SJCRH30 (cell line): ENCODE measurements at places on chromosomes 4 and X.
A peak's percentile ranks its signal among the peaks of the same experiment; 100 is the strongest.

- no peak for DNase-seq
Measured at GRCh38 chrX:109218761-109219160, 263.1 kb downstream of the GUCY2F start.

DNA sequence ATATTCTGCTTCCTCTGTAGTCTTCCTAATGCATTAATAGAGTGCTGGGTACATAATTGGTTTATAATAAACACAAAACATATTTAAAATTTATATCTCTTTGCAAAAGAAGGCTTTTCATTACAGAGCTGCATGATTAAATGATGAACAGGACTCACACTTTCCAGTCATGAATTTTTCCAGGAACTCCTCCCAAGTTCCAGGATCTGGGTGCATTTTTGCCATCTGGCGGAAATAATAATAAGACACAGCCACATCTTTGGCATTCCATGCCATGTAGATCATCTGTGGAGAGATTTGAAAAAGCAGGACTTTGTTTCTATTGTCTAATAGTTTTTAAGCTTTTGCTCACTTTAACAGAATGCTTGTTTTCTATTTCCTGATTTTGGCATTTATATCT, 40.2 kb upstream of the SULT1B1 start:
- no peak for DNase-seq

GRCh38 chr4:169115897-169116254, 105.8 kb upstream of the CBR4 start:
- no peak for DNase-seq

- DNase-seq: peak; percentile 31
Measured at GRCh38 chr4:153204728-153205648, 745 bp downstream of the TRIM2 start.

- DNase-seq: no peak
Measured at GRCh38 chr4:100786481-100786880, 268.7 kb upstream of the EMCN start.

- DNase-seq: no peak
Measured at GRCh38 chr4:120812216-120812615, 110.3 kb downstream of the PRDM5 start.

DNA sequence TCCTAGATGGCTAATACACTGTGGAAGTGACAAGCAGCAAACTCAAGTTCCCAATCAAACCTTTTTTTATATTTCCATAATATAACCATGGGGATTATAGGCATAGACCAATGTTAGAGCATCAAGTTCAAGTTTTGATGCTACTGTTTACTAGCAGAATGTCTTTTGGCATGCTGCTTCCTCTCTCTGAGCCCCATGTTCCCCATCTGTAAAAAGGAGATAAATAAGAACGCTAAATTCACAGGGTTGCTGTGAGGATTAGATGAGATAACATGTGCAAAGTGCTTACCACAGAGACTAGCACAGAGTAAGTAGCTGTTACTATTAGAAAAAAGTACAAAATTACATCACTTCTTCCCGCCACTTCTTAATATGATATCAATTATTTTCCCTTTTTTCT, 18.0 kb downstream of the MBNL3 start:
- DNase-seq: no peak

- DNase-seq: no peak
Measured at GRCh38 chrX:19611636-19612376, 96.5 kb upstream of the MAP3K15 start.

GRCh38 chr4:158350161-158350560, 139.9 kb downstream of the TMEM144 start:
- DNase-seq: no peak

- DNase-seq: no peak
Measured at GRCh38 chr4:113625902-113626301, 135.6 kb downstream of the CAMK2D start.

DNA sequence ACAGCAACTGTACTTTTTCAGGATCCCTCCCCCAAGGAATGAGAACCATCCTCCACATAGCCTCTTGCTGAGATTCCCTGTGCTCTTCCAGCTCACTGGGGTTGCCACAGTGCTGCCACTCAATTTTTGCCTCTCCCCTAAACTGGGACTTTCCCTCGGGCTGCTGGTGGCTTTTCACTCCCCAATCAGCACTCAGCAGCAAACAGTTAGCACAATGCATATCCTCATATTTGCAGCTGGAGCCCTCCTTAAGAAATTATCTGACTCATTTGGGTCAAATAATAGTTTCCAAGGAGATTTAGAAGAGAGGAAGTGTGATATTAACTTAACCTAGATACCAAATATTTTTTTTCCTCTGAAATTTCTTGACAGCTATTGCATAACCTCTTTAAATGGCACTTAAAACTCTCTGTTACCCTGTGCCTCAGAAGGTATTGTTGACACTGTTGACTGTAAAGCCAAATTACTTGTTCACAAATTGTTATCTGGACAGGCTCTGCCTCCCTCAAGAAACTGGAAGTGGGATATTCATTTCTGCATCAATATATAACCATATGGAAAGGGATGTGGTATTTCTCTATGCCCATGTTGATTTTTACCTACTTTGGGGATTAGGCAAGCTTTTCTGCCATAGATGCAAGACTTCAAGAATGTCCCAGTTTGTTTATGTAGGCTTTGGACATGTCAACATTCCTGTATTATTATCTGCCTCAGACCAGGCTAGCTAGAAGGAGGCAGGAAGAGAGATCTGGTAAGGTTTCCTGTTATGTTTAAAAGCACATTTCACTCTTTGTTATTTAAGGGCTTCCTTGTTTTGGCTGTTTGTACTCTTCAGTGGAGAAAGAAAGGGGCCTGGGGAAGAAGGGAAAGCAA, 58.0 kb downstream of the SEPTIN11 start:
- DNase-seq: peak; percentile 30

- DNase-seq: no peak
Measured at GRCh38 chr4:71830-72229, 18.7 kb downstream of the ZNF595 start.

- DNase-seq: no peak
Measured at GRCh38 chr4:185280608-185281007, 71.2 kb downstream of the SNX25 start.

DNA sequence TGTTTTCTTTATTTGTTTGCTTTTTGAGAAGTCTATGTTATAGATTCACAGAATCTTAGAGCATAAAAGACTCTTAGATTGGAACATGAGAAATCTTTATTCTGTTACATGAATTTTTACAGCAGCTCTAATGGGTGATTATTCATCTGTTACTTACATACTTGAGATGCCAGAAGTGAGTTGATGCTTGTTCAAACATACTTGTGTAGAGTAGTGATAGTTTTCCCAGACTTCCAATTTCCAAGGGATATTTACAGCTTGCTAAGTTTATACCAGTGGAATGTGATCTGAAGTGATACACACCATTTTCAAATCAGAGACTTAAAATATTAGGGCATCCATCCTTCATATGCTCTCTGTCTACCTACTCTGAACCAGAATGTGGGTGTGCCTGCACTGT, 252.9 kb upstream of the SMIM31 start:
- no peak for DNase-seq

DNA sequence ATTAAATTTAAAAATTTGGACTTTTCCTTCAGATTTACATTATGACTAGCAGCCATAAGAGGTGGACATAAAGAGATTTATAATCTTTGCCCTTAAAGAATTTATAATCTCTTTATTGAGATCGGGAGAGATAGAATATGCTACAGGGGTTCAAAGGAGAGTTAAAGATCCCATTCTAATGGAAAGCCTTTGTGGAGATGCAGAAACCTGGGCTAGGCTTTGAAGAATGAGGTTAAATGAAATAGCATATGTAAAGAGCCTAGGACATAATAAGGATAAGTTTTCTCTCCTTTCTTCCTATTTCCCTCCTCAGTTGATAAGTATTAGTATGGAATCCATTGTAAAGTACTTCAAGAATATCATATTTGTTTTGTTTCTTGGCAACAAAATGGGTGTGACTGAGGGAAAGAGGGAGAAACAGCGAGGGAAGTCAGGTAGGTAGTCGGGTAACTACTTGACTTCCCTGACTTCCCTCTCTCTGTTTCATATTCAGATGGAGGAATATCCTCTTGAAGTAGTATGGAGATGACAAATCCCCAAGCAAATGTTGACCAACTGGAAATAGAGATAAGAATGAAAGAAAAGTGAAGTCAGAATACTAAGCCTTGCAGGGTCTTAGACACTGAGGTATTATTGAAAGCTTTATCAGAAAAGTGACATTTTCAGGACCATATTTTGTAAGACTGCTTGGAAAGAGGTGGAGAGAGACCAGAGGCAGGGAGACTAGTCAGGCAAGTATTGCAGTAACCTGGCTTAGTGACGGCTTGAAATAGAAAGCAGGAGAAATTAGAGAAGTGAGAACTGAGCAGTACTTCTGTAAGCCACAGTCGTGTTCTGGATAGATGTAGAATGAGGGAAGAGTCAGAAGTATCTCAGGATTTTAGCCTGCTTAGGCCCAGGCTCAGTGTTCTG, 82.9 kb downstream of the PDLIM5 start:
- DNase-seq: no peak

DNA sequence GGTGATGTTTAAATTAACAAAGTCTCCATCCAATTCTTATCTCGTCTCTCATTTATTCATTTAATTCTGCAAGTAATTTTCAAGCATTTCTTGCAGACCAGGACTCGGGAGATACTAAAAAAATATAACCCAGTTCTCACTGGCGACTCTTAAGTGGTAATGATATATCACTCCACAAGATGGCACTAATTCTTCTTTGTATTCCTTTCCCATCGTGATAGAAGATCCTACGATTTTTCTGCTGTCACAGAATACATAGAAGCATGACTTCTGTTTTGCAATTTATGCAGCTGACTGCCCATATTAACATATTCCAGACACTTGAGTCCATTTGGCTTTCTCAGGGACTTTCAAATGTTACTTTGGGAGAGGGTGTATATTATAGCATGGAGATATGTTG, 64.0 kb upstream of the FGF13 start:
- DNase-seq: no peak

DNA sequence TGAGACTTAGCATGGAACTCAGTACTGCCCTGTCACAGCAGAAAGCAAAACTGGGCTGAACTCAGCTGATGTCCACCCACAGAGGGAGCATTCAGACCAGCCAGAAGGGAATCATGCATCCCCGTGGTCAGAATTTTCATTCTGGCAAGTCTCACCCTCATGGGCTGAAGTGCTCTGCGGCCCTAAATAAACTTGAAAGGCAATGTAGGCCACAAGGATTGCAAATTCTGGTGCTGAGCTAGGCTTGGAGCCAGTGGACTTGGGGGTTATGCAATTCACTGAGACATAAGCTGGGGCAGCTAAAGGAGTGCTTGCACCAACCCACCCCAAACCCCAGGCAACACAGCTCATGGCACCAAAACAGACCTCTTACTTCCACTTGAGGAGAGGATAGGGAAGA, 494.1 kb downstream of the GABRG1 start:
- DNase-seq: no peak
